Caco-2 (cell line): ENCODE measurements at places on chromosomes 7 and 10. TPM values are rescaled to one million over a fixed set of nuclear protein-coding genes. Genes with fewer than 3 reads are reported as not detected.
A peak's percentile ranks its signal among the peaks of the same experiment; 100 is the strongest.

- DNase-seq: no peak
Measured at GRCh38 chr7:134625550-134625949, 21.1 kb upstream of the BPGM start.

DNA sequence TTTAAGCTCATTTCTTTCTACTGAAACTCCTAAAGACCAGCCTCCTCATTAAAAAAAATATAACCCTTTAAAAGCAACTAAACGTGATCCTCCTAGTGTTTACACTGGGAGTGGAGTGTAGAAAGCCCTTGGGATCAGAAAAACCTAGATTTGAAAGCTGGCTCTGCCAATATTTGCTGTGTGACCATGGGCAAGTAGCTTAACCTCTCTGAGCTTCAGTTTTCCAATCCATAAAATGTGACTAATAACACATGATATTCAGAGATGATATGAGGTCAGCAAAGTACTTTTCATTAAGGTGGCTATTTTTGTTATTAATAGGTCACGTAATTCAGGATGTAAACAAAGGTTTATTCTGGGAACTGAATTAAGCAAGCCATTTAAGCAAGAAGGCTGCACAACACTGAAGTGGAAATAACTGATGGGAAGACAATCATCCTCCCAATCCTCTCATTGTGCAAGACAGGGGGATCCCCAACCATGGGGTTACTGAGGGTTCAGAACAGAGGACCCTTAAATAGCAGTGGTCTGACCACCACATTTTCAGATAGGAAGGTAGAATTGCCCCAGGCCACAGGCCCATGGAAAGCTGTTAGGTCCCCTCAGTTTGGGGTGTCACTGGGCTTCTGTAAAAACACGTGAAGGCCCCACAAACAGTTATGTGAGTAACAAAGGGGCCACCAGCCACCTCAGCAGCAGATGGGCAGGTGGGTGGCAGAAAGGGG, 49.1 kb upstream of the EEPD1 start:
- no peak for DNase-seq

- DNase-seq: no peak
Measured at GRCh38 chr7:91569728-91570457, 305.7 kb downstream of the FZD1 start.

DNA sequence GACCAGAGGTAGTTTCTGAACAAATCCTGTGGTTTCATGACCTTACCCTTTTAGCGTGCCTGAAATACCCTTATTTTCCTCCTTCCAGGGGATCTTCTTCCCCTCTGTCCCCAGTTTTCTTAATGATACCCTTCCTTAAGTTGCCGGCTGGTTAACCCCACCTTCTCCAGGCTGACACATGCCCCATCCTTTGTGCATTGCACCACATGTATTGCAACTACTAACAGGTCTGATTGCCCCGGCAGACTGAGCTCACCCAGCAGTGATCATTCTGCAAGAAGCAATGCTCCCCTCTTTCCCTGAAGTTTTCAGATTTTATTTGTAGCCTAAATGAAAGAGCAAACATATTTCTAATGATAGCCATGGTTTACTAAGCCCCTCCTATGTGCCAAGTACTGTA, 108.2 kb downstream of the HIP1 start:
- DNase-seq: no peak

- no peak for DNase-seq
Measured at GRCh38 chr7:82423446-82423845, 20.1 kb downstream of the CACNA2D1 start.

DNA sequence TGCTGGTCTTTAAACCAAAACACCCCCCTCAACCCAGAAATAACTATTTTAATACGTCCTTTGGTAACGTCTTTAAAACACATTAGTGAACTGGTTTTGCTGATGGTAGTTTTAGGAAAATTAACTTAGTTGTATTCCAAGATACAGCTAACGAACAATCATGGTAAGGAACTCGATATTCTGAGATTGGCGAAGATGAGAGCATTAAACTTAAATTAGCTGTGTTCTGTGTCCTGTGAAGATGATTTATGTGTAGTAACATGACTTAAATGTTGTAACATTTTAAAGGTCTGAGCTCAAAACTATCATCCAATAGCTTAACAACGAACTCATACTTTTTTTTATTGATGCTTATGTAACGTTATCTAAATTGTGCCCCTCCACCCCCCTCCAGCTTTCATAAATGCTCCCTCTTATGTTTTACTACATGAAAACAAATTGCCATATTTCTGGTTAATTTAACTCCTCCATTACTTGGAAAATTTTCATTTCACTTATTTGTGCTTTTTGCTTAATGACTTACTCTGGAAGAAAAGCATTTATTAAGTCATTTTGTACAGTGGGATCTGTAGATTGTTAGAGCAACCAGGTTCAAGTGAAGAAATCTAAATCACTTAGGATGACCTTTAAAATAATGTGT, 1.7 kb downstream of the SDK1 start:
- no peak for DNase-seq

DNA sequence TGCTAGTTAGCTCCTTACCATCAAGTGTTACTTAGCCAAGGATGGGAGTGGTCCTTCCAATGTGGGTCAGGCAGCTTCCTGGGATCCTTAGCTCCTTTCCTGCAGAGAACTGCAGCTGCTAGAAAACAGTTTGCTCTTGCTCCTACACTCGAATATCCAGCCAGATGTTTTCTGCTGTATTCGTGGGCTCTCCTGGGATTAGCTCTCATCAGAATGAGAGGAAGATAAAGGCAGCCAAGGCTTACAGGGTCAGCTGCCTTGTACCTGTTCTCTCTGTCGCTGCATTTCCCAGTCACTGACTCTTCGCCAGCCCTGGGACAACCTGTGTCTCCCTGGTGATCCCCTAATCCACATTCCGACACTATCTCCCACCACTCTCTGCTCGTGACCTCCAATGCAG, 29.0 kb downstream of the NEUROD6 start:
- no peak for DNase-seq

- DNase-seq: no peak
Measured at GRCh38 chr7:130970696-130971095, 236.7 kb upstream of the KLF14 start.

- DNase-seq: no peak
Measured at GRCh38 chr10:17984056-17984455, 32.3 kb downstream of the SLC39A12 start.

DNA sequence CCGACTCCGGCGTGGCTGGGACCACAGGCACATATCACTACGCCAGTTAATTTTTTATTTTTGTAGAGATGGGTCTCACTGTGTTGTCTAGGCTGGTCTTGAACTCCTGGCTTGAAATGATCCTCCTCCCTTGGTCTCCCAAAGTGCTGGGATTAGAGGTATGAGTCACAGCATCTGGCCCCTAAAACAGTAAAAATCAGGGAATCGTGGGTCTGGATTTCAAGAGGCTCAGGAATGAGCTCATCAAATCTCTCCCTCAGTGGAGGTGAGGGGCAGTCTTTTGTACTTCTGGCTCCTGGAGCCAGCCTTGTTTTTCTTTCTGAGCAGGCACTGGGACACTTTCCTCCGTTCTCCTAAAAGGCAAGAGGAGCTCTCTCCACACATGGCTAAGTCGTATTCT, 32.1 kb upstream of the RHEB start:
- no peak for DNase-seq

DNA sequence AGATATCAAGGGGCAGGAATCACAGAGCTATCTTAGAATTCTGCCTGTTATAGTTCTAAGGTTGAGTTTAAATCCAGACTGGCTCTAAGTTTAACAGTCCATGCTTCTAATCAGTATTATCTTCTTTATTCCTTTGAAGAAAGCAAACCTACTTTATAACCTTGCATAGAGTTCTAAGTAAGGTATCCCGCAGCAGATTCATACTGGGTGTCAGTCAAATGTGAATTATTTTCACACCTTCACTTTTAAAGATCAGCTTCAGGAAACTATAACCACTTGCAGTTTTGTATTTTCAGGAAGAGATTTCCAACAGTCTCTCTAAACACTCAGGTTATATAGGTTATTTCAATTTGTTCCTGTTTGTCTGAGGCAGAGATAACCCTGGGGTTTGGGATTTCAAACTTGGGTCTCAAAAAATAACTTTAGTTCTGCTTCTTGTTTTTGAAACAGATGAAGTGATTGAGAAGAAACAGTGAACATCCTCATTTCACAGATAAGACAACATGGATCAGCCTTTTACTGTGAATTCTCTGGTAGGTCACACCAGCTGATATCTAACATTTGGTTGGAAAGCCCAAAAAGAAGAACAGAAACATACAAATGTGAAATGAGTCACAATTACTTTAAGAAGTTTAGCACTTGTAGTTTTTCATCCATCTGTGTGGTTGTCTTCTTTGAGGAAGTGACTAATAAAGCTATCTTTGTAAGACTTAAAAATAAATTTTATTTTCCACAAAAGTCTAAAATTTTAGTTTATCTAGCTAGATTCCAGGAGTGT, 21.4 kb downstream of the STAMBPL1 start:
- DNase-seq: no peak

DNA sequence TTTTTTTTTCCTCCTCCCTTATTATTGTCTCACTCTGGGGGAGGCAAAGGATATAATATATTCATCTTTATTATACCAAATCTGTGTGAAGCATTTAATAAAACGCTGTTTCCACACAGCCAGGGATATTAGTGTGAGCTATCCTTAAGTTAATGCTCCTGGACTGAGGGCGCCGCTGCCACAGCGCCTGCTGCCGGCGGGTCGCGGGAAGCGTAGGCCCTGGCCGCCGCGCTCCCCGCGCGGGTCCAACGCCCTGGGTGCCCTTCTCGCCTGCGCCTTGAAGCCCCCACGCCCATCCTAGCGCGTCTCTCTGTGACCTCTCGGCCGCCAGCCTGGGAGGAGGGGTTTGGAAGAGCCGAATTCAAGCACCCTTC, 9.5 kb upstream of the LBX1 start:
- no peak for DNase-seq

GRCh38 chr10:76329891-76330575, 898.6 kb downstream of the LRMDA start:
- peak; percentile 10 for DNase-seq

DNA sequence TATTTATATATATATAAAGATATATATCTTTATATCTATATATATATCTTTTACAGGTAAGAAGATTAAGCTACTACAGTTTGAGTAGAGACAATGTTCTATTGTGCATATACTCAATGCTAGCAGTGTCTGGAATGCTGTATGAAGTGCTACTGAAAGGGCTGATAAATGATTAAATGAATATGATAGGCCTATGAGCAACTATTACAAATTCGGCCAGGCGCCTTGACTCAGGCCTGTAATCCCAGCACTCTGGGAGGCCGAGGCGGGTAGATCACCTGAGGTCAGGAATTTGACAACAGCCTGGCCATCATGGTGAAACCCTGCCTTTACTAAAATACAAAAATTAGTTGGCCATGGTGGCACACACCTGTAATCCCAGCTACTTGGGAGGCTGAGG, 297.1 kb downstream of the CACNA2D1 start:
- no peak for DNase-seq

DNA sequence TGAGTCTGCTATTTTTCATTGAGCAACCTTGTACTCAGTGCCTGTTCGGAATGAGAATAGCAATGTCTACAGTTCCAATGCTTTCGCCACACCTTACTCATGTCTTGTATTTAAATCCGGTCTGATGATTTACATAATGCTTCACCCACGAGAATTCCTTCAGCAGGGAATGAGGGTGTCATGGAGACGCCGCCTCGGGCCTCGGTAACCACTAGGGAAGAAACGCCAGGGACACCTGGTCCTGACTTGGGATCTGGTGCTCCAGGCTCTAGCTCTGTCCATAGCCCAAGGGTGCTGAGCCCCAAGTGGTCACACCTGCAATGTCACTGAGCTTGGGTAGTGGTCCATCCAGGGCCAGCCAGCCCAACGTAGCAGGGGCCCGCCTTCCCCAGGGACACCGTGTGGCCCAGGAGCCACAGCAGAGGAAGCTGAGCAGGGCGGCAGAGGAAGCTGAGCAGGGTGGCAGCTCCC, 37.4 kb downstream of the PRKAG2 start:
- DNase-seq: no peak

FBXO24 gene
- 1.4 and 1.5 TPM in 2 replicates for total RNA-seq

TFPI2 gene
- not detected in 2 replicates for total RNA-seq

DPYSL4 gene
- 0.12 TPM in 1 of 2 replicates, not detected in the other for total RNA-seq

COL26A1 gene
- 19.1 and 23.3 TPM in 2 replicates for total RNA-seq

IL15RA gene
- 0.46 and 0.66 TPM in 2 replicates for total RNA-seq

TSPAN15 gene
- 86.5 and 89.0 TPM in 2 replicates for total RNA-seq

PLXDC2 gene
- total RNA-seq: 0.54 and 1.2 TPM in 2 replicates

RSPH10B gene
- 0.16 TPM in 1 of 2 replicates, not detected in the other for total RNA-seq

SLC18A3 gene
- total RNA-seq: not detected in 2 replicates

MEOX2 gene
- not detected in 2 replicates for total RNA-seq

UPK3B gene
- total RNA-seq: 5.3 and 9.1 TPM in 2 replicates

PTEN gene
- 56.3 and 57.1 TPM in 2 replicates for total RNA-seq
